ENCODE measurements at places on chromosomes 6 and 20.

- DNase-seq = peak; percentile 21
Observed at GRCh38 chr6:136927292-136927691, 5.2 kb downstream of the SLC35D3 start.

GRCh38 chr6:159806021-159806458, 6.0 kb downstream of the PNLDC1 start:
- no peak for DNase-seq

DNA sequence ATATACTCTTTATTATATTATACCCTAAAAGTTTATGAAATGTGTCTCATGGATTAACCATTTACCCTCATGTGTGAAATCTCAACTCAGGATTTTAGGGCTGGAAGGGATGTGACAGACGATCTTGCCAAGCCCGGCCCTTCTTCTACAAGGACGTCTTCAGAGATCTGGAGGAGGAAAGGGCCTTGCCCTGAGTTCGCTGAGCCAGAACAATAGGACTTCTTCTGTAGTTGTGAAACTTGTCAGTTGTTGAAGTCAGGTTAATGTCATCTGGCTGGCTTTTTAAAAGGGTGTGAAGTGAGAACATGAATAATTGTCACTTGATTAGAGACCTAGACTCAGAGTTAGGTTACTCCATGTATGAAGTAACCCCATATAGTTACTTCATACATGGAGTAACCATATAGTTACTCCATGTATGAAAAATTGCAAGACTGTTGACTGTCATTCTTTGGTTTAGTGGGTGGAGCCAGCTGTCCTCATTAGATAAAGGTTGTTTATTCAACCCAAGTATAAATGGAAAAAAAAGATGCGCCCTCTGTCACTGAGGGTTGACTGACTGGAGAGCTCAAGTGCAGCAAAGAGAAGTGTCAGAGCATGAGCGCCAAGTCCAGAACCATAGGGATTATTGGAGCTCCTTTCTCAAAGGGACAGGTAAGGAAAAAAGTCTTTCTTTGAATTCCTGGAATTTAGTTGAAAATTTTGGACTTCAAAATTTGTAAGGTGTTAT, at the start of gene ARG1:
ARG1 (plus strand) TSS at position 541 of the 730 bp plus-strand sequence; CDS start at position 598, 57 bp downstream.
- no peak for DNase-seq

DNA sequence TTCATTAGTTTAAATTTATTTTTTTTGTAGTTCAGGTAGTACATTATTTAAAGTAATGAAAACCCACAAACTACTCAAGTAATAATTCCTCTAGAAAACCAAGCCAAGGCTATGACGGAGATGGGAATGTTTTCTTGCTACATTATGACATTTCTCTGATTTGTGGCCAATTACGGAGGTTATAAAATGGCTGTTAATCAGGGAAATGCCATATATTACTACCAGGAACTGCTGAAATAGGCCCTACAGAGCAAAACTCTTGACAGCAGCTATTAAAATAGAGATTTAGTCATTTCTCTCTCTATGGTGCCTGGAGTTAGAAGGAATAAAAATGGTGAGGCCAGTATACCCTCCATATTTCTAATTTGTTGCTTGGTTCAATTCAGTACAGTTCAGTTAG, 280.0 kb downstream of the ARHGAP18 start:
- no peak for DNase-seq

- no peak for DNase-seq
Observed at GRCh38 chr6:22250486-22250885, 46.4 kb downstream of the PRL start.

DNA sequence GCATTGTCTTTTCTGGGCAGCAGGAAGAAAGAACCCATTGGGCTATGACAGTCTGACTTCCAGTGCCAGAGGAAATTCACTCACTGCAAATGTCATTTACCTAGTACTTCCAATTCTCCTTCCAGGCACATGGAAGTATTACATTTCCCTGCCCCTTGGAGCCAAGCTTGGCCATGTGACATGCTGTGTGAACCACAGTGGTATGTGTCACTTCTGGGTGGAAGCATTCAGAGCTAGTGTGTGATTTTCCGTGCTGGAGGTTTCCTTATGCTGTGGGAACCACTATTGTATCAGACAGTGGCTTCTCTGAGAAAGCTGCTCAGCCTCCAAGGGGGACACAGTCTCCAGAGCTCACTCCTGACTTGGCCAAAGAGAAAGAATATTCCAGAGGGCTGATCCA, 387.6 kb downstream of the CDC5L start:
- no peak for DNase-seq

- DNase-seq = no peak
Observed at GRCh38 chr6:453152-453551, 61.6 kb downstream of the IRF4 start.

DNA sequence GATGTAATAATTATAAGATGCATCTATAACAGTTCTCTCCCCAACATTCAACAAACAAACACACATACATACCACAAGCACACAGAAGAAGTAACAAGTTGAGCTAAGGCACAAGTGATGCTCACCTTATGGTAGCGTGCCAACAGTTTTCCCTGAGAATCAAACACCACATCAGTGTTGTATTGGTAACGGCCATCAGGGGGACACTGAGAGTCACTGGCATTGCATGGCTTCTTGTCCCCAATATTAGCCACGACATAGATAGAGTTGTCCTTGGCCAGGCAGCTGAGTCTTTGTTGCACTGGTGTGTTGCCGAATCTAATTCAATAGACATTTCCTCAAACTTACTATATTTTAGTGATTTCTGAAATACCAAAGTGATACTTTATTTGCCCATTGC, 14.8 kb upstream of the VNN1 start:
- DNase-seq = no peak

- no peak for DNase-seq
Observed at GRCh38 chr20:49852522-49853080, 40.0 kb downstream of the SLC9A8 start.

DNA sequence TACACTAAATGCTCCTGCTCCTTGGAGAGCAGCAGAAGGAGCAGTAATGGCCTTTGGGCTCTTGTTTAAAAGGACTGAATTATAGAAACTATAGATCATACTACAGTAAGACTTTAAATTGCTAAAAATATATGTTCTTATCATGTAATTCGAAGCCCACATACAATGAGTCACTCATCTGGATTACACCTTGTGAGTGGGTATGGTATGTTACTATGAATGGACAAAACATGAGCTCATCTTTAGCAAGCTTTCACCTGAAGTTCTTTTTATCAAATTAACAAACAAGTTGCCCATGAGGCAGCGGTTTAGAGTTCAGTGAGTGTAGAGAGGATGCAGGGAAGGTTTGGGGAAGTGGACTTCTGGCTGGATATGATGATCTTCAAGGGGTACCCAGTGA, 114.4 kb upstream of the CCN2 start:
- no peak for DNase-seq

GRCh38 chr20:7728338-7728737, 211.9 kb downstream of the HAO1 start:
- DNase-seq = no peak

- no peak for DNase-seq
Observed at GRCh38 chr20:18138639-18139583, 1.2 kb downstream of the KAT14 start.

- peak; percentile 14 for DNase-seq
Observed at GRCh38 chr20:40702504-40702903, 13.5 kb upstream of the MAFB start.

- no peak for DNase-seq
Observed at GRCh38 chr6:3752531-3753227, 1.2 kb upstream of the PXDC1 start.

DNA sequence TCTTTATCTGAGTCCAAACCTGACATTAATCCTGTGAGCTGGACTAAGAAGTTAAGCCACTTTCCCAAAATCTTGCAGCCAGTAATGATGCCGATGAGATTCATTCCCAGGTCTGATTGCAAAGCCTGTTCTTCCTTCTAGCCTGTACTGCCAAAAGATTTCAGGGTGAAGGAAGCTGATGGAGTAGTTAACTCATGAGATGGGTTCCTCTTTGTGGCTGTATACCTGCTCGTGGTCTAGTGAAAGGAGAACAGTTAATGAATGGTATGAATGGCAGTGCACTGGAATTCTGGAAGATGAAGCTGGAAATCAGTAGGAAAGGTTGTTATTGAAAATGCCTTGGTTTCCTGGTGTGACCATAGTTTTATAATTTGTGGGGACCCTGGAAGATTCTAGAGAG, 112.0 kb downstream of the FYN start:
- no peak for DNase-seq

GRCh38 chr6:79602859-79603258, 28.3 kb upstream of the SH3BGRL2 start:
- DNase-seq = no peak

- DNase-seq = no peak
Observed at GRCh38 chr6:161360520-161360919, 86.7 kb upstream of the AGPAT4 start.

- no peak for DNase-seq
Observed at GRCh38 chr20:47040506-47041125, 146.0 kb downstream of the EYA2 start.

- no peak for DNase-seq
Observed at GRCh38 chr6:124008000-124008987, 204.6 kb downstream of the NKAIN2 start.

- DNase-seq = peak; percentile 84
Observed at GRCh38 chr6:38131527-38131965, 312.0 kb downstream of the ZFAND3 start.

DNA sequence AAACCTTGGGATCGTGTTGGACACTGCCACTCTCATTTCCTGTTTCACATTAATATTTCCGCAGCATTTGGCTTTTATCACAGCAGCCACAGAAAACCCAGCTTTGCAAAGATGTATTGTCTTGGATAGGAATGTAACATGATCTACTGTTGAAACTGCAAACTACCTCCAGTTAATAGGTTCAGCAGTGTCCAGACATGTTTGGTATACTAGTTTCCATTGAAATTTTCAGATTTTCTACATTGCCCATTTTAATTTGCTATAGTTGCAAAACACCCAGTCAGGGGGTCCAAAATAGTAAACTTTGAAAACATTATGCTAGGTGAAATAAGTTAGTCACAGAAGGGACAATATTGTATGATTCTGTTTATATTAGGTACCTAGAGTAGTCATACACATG, 3.3 kb downstream of the ANKRD6 start:
- no peak for DNase-seq

- no peak for DNase-seq
Observed at GRCh38 chr6:7025861-7026260, 81.9 kb upstream of the RREB1 start.

GRCh38 chr6:3456395-3456897, 404 bp downstream of the SLC22A23 start:
- no peak for DNase-seq

GRCh38 chr6:139927236-139927635, 552.8 kb upstream of the CITED2 start:
- no peak for DNase-seq

- DNase-seq = no peak
Observed at GRCh38 chr20:54646156-54646517, 170.7 kb downstream of the DOK5 start.

- DNase-seq = peak; percentile 59
Observed at GRCh38 chr20:36969478-36970186, 18.1 kb upstream of the SAMHD1 start.

GRCh38 chr20:43669332-43669731, 2.4 kb downstream of the MYBL2 start:
- DNase-seq = no peak

- DNase-seq = no peak
Observed at GRCh38 chr6:67184405-67184804, 1450.7 kb upstream of the ADGRB3 start.

- peak; percentile 36 for DNase-seq
Observed at GRCh38 chr6:30915591-30915946, 1.5 kb downstream of the VARS2 start.

All from inflammatory macrophage treated with lipopolysaccharide for 1 hour (primary cell).